Activated CD8-positive, alpha-beta T cell treated with anti-CD3 and anti-CD28 coated beads for 36 hours (primary cell): ENCODE measurements at places on chromosomes 12 and 14. TPM values are rescaled to one million over a fixed set of nuclear protein-coding genes. Genes with fewer than 3 reads are reported as not detected.
A peak's percentile ranks its signal among the peaks of the same experiment; 100 is the strongest.

GRCh38 chr14:24680516-24680915 is 46.5 kb upstream of the GZMB start:
- DNase-seq, result no peak
- H3K27me3 ChIP-seq, result no peaks in the 10 kb centered on the region
- peak overlapping the region; percentile 74 for H3K27ac ChIP-seq
- no peak overlapping the region for H3K4me3 ChIP-seq
- H3K36me3 ChIP-seq, result peaks cover 13% of the 10 kb centered on the region

DNA sequence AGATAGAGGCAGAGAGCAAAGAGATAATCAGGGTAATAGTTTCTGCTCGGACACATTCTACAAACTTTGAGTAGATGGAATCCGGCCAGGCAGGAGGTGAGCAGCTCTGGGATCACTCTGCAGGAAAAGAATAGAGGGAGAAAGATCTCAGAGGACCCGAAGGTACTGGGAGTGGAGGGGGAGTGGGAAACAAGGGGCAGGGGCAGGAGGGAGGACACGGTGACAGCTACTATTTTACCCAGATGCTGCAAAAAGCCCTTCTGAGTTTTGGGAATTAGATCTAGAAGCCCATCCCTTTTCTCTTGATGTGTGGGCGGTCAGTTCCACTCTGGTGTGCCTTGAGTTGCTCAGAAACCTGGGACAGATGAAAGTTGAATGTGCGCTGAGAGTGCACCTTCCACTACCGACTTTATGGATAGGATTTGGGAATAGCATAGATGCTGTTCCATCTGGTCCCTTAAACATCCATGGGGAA is 556 bp downstream of the GPRC5A start:
- peaks cover 33% of the 10 kb centered on the region for H3K27me3 ChIP-seq
- H3K27ac ChIP-seq, result no peak overlapping the region
- H3K4me1 ChIP-seq, result peaks cover 6% of the 10 kb centered on the region
- no peak for DNase-seq
- peak overlapping the region; percentile 73 for H3K4me3 ChIP-seq

DNA sequence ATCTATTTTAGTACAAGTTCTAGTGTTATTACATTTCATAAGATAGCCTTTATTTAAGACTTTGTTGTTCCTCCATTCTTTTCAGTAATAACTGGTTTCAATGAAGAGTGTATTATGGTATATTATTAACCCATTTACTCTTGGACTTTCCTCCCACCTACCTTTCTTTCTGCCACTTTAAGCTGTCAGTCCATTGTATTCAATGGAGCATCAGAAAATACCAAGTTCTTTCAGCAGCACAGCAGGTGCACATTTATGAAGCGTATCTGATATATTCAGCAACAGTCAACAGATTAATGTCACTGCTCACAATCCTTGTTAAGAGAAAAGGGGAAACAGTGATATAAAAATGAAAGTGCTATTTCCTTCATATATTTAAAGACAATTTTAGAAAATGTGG is 660.9 kb downstream of the C12orf50 start:
- H3K27me3 ChIP-seq, result no peaks in the 10 kb centered on the region
- H3K36me3 ChIP-seq, result no peaks in the 10 kb centered on the region
- no peak overlapping the region for H3K4me3 ChIP-seq
- DNase-seq, result no peak
- no peaks in the 10 kb centered on the region for H3K4me1 ChIP-seq

DNA sequence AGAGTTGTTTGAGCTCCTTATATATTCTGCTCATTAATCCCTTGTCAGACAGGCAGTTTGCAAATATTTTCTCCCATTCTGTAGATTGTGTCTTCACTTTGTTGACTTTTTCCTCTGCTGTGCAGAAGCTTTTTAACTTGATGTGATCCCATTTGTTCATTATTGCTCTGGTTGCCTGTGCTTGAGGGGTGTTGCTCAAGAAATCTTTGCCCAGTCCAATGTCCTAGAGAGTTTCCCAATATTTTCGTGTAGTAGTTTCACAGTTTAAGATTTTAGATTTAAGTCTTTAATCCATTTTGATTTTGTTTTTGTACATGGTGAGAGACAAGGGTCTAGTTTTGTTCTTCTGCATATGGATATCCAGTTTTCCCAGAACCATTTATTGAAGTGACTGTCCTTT is 19.8 kb downstream of the ABCC9 start:
- no peaks in the 10 kb centered on the region for H3K4me1 ChIP-seq
- no peak overlapping the region for H3K27ac ChIP-seq
- no peak for DNase-seq
- H3K27me3 ChIP-seq, result peaks cover 8% of the 10 kb centered on the region

- no peaks in the 10 kb centered on the region for H3K27me3 ChIP-seq
- peaks cover 6% of the 10 kb centered on the region for H3K36me3 ChIP-seq
- no peak overlapping the region for H3K4me3 ChIP-seq
- DNase-seq, result no peak
Measured at GRCh38 chr14:102487204-102487577, 22.4 kb downstream of the ANKRD9 start.

DNA sequence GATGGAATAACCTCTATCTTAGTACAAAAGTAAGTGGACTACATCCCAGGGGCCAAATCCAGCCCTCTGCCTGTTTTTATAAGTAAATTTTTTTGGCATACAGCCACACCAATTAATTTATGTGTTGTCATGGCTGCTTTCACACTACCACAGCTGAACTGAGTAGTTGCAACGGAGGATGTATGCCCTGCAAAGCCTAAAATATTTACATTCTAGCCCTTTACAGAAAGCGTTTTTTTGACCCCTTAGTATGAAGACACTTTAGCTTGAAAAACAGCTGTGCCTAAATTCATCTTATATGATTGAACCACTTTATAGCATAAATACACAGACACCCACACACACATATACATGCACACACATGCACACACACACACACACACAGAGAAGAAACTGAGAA is 501.6 kb downstream of the EGLN3 start:
- H3K36me3 ChIP-seq, result no peaks in the 10 kb centered on the region
- H3K27me3 ChIP-seq, result no peaks in the 10 kb centered on the region
- no peak for DNase-seq
- H3K4me3 ChIP-seq, result no peak overlapping the region
- no peaks in the 10 kb centered on the region for H3K4me1 ChIP-seq

- H3K4me3 ChIP-seq, result no peak overlapping the region
- H3K27ac ChIP-seq, result no peak overlapping the region
- H3K36me3 ChIP-seq, result peaks cover 6% of the 10 kb centered on the region
- no peaks in the 10 kb centered on the region for H3K4me1 ChIP-seq
- DNase-seq, result no peak
Measured at GRCh38 chr14:99706107-99706900, 22.2 kb downstream of the CYP46A1 start.

DNA sequence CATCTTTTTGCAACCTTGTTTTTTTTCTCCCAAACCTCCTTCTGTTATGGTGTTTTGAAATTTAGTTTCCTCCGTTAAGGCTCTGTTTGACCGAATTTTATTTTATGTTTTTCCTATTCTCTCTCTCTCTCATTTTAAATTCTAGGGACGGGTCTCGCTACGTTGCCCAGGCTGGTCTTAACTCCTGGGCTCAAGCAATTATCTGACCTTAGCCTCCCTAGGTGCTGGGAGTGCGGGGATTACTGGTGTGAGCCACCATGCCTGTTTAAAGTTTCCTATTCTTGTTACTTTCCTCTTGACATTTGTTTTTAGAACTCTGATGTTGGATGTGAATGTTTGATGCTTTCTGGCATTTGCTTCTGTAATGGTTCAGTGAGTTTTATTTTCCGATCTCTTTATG is 1.0 kb downstream of the ZC3H14 start:
- H3K27ac ChIP-seq, result peak overlapping the region; percentile 65
- peaks cover 7% of the 10 kb centered on the region for H3K27me3 ChIP-seq
- H3K4me3 ChIP-seq, result peak overlapping the region; percentile 81
- DNase-seq, result no peak
- H3K36me3 ChIP-seq, result peaks cover 28% of the 10 kb centered on the region

GRCh38 chr14:61661471-61662400 is 33.6 kb upstream of the HIF1A start:
- H3K4me3 ChIP-seq, result peak overlapping the region; percentile 51
- peaks cover 64% of the 10 kb centered on the region for H3K4me1 ChIP-seq
- H3K27ac ChIP-seq, result peak overlapping the region; percentile 97
- no peaks in the 10 kb centered on the region for H3K27me3 ChIP-seq

- no peak for DNase-seq
- H3K4me1 ChIP-seq, result peaks cover 14% of the 10 kb centered on the region
- no peaks in the 10 kb centered on the region for H3K27me3 ChIP-seq
- no peak overlapping the region for H3K27ac ChIP-seq
Measured at GRCh38 chr12:104624529-104624928, 167.8 kb downstream of the CHST11 start.

DNA sequence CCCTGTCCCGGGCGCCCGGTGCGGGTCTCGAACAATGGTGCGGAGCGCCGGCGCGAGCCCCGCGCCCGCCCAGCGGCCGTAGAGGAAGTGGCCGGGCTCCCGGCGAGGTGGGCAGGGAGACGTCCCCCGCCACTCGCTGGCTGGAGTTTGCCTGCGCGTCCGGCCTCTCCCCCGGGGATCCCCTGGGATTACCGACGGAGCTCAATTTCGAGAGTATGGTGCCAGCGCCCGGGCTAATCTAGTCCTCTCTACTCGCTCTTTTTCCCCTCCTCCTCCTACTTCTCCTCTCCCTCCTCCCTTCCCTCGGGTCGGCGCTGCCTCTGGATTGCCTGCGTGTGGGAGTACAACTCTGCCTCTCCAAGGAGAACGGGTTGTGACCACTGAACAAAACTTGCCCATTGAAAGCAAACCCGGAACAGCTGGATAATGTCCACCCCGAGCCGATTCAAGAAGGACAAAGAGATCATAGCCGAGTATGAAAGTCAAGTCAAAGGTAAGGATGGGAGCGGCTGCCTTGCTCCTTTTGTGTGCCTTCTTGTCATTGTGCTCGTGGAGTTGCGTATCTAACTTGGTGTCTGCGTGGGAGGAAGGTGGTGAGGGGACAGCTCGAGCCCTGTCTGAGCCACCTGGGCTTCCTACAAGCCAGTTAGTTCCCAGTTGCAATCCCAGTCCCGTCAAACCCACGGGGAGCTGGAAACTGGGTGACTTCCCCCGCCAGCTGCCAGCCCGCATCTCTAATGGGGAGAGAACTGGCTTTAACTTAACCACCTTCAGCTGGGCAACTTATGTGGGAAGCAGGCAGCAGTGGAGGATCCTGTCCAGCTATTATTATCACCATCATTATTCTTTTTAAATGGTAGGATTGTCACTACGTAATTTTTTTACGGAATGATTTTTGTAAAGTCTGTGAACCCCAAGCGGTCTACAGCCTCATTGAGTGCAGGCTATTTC is at the start of gene SRGAP1:
Gene SRGAP1 (plus strand): TSS at position 310 of the 951 bp plus-strand sequence. CDS start 117 bp downstream, at position 427.
- no peaks in the 10 kb centered on the region for H3K36me3 ChIP-seq
- peaks cover 8% of the 10 kb centered on the region for H3K4me1 ChIP-seq
- no peak within 1 kb of the TSS for H3K27ac ChIP-seq
- peak; percentile 15 for DNase-seq
- peak within 1 kb of the TSS; percentile 83 for H3K4me3 ChIP-seq

- no peak overlapping the region for H3K27ac ChIP-seq
- H3K4me3 ChIP-seq, result no peak overlapping the region
- H3K4me1 ChIP-seq, result peaks cover 17% of the 10 kb centered on the region
- no peak for DNase-seq
- no peaks in the 10 kb centered on the region for H3K36me3 ChIP-seq
- H3K27me3 ChIP-seq, result no peaks in the 10 kb centered on the region
Measured at GRCh38 chr12:19627719-19628118, 188.4 kb downstream of the AEBP2 start.

GRCh38 chr12:14956024-14956891 is 5.1 kb downstream of the ARHGDIB start:
- H3K27ac ChIP-seq, result peak overlapping the region; percentile 97
- peak overlapping the region; percentile 94 for H3K4me3 ChIP-seq
- peaks cover 83% of the 10 kb centered on the region for H3K36me3 ChIP-seq
- no peaks in the 10 kb centered on the region for H3K27me3 ChIP-seq
- peak; percentile 62 for DNase-seq

GRCh38 chr14:78764240-78764639 is 594.1 kb downstream of the NRXN3 start:
- H3K27me3 ChIP-seq, result peaks cover 2% of the 10 kb centered on the region
- H3K36me3 ChIP-seq, result no peaks in the 10 kb centered on the region

- H3K4me3 ChIP-seq, result no peak overlapping the region
- H3K27me3 ChIP-seq, result no peaks in the 10 kb centered on the region
Measured at GRCh38 chr14:95162641-95163040, 5.3 kb upstream of the DICER1 start.

- H3K4me1 ChIP-seq, result peaks cover 56% of the 10 kb centered on the region
- H3K36me3 ChIP-seq, result no peaks in the 10 kb centered on the region
- DNase-seq, result no peak
Measured at GRCh38 chr12:12806784-12807516, 6.2 kb upstream of the DDX47 start.

- H3K27me3 ChIP-seq, result peaks cover 10% of the 10 kb centered on the region
- no peak overlapping the region for H3K27ac ChIP-seq
- H3K4me3 ChIP-seq, result no peak overlapping the region
- DNase-seq, result no peak
- no peaks in the 10 kb centered on the region for H3K36me3 ChIP-seq
- H3K4me1 ChIP-seq, result no peaks in the 10 kb centered on the region
Measured at GRCh38 chr14:78278464-78279250, 108.5 kb downstream of the NRXN3 start.

Gene ALX1
- total RNA-seq, result not detected

Gene KRT6C
- not detected for total RNA-seq

Gene C12orf50
- not detected for total RNA-seq

Gene TRHDE
- not detected for total RNA-seq

Gene CFAP251
- 2.0 TPM for total RNA-seq

Gene ADAM20
- total RNA-seq, result 0.29 TPM

Gene PROX2
- total RNA-seq, result 0.38 TPM

Gene BDKRB1
- total RNA-seq, result not detected

Gene SLC7A8
- 1.5 TPM for total RNA-seq
